Stimulated activated CD4-positive, alpha-beta T cell treated with anti-CD3 and anti-CD28 coated beads, Interleukin-2, amount 100 ng/mL, for 24 hours (primary cell): ENCODE measurements at places on chromosomes 4 and X.

- DNase-seq, result no peak
These were observed 31.5 kb downstream of the DHRSX start for GRCh38 chrX:2469196-2469685.

- no peak for DNase-seq
These were observed 17.1 kb downstream of the DAPP1 start for GRCh38 chr4:99833756-99834155.

- DNase-seq, result no peak
These were observed 111.9 kb upstream of the EDNRA start for GRCh38 chr4:147368948-147369347.

DNA sequence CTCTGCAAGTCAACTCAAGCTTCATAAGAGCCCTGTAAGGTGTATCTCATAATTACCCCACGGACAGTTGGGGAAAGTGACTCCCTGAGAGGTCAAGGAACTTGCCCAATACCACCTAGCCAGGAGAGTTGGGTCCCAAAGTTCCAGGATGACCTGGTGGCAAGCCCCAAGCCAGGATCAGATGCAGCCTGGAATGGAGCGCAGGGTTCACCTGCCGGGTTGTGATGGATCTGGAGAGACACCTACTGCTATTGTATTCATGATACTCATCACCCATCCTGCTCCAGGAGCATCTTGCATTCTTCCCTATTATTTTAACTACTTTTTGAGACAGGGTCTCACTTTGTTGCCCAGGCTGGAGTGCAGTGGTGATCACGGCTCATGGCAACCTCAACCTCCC is 36.1 kb downstream of the ZBTB49 start:
- no peak for DNase-seq

GRCh38 chr4:30860978-30861377 is 140.8 kb downstream of the PCDH7 start:
- no peak for DNase-seq

DNA sequence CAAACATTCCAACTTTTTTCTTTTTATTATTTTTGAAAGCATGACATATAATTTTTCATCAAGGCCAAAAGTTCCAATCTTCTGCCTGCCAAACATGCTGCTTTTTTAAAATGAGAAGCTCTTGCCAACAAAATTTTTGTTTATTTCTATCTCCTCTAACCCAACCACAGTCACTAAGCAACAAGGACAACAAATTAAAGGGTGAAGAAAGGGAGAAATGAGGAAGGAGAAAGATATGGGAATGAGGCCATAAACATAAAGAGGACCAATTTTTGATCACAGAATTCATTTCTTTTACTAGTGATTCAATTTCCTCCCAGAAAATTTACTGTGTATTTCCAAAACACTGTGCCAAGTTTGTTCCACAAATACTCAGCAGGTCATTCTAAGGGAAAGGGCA is 537.0 kb upstream of the DIAPH2 start:
- no peak for DNase-seq

GRCh38 chr4:154595807-154596206 is 5.3 kb upstream of the FGA start:
- DNase-seq, result no peak

GRCh38 chr4:7598939-7599790 is 164.4 kb upstream of the PSAPL1 start:
- DNase-seq, result no peak

DNA sequence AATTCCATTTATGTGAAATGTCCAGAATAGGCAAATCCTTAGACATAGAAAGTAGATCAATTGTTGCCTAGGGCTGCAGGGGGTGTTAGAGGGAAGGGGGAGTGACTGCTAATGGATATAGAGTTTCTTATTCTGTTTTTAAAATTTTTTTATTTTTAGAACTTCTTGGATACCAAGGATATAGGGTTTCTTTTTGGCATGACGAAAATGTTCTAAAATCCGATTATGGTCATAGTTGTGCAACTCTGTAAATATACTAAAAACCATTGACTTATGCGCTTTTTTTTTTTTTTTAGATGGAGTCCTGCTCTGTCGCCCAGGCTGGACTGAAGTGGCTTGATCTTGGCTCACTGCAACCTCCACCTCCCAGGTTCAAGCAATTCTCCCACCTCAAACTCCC is 125.2 kb upstream of the USP9X start:
- DNase-seq, result no peak

DNA sequence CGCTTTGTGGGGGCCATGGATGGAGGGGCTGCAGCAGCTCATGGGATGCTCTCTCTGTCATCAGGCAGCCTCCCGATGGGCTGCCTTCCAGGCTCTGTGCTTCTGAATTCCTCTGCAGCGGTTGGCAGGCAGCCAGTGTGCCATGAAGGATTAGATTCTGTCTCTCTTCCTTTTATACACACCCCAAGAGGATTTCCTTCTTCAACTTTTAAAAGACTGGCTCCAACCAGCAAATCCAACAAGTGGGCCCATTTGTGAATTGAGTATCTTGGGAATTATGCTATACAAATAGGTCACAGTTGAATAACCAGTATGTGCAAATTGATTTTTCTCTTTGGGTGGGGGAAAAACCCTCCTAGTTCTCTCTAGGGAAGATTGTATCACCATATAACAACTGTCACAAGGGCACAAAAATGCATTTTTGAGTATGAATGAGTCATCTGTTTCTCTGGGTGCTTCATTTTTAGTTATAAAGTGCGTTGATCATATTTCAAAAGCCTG is 96.8 kb upstream of the FAT1 start:
- DNase-seq, result no peak

GRCh38 chrX:84876876-84877275 is 126.8 kb upstream of the APOOL start:
- no peak for DNase-seq

- DNase-seq, result no peak
These were observed 90.7 kb downstream of the GEMIN8 start for GRCh38 chrX:13938829-13939530.

DNA sequence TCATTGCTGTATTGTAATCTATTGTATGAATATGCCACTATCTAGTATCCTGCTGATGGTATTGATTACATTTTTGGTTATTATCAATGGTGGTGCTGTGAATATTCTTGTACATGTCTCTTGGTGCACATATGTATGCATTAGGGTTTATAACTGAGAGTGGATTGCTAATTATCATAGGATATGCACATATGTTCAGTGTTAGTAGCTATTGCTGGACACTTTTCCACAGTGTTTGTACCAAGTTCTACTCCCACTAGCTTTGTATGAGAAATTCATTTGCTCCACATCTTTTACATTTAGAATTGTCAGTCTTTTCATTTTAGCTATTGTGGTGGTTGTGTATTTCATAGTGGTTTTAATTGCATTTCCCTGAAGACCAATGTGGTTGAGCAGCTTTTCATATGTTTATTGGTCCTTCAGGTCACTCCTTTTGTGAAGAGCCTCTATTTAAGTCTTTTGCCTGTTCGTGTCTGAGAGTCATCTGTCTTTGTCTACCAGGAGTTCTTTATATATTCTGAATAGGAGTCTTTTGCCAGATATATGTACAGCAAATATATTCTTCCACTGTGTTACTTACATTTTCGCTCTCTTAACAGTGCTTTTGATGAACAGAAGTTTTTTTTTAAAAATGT is 87.1 kb downstream of the TBC1D19 start:
- DNase-seq, result no peak

GRCh38 chr4:71093745-71094144 is 100.3 kb downstream of the DCK start:
- DNase-seq, result no peak

DNA sequence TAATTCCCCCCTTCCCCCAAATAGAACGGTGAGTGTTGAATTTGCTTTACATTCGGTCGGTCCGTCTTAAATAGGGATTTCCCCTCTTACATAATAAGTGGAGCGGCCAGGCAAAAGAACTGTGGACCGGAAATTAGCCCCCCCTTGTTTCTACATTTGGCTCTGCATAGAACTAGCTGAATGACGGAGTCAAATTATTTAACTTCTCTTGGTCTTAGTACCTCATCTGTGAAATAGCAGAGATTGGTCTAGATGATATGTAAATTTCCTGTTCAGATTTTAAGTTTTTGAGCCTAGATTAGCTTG is 1.3 kb downstream of the SPATA18 start:
- DNase-seq, result no peak

DNA sequence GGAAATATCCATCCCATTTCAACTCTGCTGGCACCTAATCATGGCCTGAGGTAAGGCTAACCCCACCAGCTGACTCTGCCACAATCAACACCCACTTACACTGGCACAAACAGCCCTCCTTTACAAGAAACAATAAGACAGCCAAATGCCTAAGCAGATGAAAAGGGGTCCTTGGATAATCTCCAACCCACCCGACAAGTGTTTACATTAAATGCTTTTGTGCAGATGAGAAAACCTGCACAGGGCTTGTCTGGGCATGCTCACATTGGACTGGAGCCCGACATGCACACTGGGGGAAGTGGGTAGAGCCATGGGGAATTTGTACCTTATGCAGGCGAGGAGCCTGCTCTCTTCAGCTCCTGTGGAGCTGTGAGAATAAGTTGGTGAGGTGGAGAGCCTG is 138.9 kb upstream of the ITM2A start:
- DNase-seq, result no peak

DNA sequence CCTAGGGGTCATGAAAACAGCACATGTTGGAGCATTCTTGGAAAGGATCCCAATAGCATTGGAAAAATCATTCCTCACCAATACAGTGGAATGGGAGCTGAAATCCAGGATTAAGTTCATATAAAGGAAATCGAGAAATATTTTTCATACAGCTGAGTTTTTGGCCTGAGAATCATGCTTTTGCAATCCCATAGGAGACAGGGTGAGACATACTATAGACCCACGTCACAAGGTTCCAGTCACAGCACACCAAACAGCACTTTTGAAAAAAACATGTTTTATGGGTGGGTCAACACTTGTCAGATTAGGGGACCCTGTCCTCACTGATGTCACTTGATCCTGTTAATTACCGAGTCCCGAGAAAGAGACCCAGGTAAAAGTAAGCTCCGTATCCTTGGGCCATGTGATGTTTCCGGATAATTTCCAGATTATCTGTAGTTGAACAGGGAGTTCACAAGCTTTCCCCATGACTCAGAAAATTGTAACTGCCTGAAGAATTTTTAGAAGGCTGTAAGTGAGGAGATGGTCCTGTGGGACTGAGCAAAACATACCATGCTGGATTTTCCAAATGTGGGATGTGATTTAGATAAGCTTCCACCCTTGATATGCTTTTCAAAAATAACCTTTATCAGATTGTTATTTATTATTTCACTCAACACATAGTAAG is 80.9 kb upstream of the TLR3 start:
- DNase-seq, result no peak

- no peak for DNase-seq
These were observed 2.4 kb downstream of the GLRA3 start for GRCh38 chr4:174826660-174827059.

GRCh38 chr4:80196922-80197573 is at the start of gene PRDM8:
Gene PRDM8 (plus strand): TSS chr4:80197503. CDS start chr4:80200081, 2,578 bp downstream.
- peak; percentile 56 for DNase-seq

GRCh38 chr4:67122029-67122428 is 423.3 kb downstream of the CENPC start:
- no peak for DNase-seq

DNA sequence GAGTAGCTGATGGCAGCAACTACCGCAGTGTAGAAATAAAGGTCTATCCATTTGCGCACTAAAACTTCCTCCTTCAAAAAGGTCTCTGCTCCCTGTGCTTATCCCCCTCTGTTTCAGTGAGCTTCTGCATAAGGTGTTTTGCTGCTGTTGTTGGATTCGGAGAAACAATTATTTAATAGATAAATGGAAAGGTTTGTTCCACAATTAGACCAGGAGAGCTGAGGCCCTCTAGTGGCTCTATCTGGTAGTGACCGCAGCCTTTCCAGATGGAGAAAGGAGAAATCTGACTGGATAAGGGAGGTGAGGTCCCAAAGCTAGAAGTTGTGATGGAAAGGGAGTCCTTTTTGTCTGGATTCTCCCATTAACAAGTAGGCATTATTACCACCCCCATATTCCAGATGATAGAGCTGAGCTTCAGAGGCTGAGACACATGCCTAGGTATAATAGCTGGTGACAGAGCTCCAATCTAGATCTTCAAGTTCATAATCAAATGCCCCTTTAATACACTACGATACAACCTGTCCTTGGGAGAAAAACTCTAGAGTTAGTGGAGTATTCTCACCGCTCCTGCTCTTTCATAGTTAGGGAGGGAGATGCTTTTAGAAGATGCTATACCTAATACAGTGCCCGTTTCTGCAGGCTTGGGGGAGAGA is 5.1 kb upstream of the GABRQ start:
- DNase-seq, result peak; percentile 57

GRCh38 chr4:5802565-5802964 is 90.3 kb downstream of the CRMP1 start:
- DNase-seq, result no peak

DNA sequence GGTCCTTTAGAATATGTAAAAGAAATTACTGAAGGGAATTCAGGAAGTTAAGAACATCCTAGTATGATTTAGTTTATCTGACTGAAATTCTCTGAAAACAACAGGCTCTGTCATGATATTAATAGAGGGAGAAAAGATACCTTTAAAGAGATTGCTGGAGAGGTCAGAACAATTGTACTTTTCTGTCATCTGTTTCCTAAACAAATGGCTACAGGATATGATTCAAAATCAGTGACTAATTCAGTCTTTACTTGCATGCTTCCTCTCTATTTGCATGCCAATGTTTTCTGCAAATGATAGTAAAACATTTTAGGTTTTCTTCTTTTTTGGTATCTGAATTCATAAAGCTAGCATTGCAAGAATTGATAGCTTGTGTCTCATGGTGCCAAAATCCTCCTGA is 616.7 kb upstream of the PCDH7 start:
- no peak for DNase-seq

- DNase-seq, result no peak
These were observed 788.4 kb downstream of the RPA4 start for GRCh38 chrX:97672138-97672537.

DNA sequence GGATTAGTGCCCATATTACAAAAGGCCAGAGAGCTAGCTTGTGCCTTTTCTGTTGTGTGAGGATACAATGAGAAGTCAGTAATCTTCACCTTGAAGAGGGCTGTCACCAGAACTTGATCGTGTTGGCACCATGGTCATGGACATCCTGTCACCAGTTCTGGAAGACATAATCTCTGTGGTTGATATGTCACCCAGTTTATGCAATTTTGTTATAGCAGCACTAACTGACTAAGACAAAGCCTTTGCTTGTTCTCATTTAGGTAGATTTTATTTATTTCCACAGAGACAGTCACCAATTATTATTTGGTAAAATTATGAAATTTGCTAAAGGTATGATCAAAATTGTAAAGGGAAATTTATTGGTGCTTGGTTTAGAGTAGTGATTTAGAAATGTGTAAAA is 308.8 kb upstream of the CPXCR1 start:
- no peak for DNase-seq

- no peak for DNase-seq
These were observed 82.8 kb upstream of the CAMK2D start for GRCh38 chr4:113844369-113844768.

GRCh38 chrX:51894697-51895336 is 1.4 kb downstream of the MAGED1 start:
- no peak for DNase-seq

GRCh38 chr4:125432078-125432477 is 117.3 kb downstream of the FAT4 start:
- DNase-seq, result no peak
